ENCODE measurements at places on chromosomes 4 and X.

DNA sequence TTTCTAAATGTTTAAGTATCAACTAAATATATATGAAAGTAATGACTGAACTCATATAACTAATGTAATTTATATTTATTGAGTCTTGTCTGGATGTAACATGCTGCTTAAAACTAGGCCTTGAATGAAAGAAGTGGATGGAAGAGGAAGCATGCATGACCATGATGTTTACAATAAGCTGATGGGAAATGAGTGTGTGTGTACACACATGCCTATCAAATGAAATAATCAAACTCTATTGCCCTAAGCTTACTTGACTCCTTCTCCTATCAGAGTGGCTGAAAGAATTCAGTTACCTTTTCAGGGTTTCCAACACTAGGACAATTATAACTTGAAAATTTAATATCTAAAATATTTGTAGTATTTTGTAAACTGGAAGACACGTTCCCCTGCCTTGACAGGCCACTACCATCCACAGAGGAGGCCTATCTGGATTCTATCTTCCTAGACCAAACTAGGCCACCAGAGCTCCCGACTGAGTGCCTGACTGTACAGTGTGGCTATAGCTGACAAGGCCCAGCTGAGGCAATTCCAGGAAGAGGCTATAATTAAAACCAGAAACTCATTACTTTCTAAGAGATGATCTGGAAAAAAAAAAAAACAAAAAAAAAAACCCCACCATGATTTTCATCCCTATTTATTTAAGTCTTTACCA is 7.6 kb downstream of the ARSJ start:
- DNase-seq, result no peak

- no peak for DNase-seq
Observed at GRCh38 chr4:89067417-89067816, 10.4 kb upstream of the FAM13A start.

DNA sequence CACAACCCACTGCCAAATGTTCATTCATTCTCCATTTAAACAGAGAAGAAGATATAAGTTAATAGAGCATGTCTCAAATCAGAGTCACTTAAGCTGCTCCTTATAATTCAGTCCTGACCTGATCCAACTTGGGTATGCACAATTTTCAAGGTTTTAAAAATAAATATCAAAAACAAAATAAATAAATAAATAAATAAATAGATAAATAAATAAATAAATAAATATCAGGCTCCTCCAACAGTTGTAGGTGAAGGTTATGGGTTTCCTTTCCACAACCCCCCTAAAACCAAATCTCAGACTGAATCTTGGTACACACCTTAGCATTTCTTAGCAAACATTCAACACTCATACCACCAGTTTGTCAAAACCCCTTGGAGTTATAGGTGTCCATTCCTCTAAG is 204.4 kb downstream of the PARM1 start:
- DNase-seq, result no peak

GRCh38 chr4:186058253-186058979 is 10.5 kb upstream of the TLR3 start:
- no peak for DNase-seq

DNA sequence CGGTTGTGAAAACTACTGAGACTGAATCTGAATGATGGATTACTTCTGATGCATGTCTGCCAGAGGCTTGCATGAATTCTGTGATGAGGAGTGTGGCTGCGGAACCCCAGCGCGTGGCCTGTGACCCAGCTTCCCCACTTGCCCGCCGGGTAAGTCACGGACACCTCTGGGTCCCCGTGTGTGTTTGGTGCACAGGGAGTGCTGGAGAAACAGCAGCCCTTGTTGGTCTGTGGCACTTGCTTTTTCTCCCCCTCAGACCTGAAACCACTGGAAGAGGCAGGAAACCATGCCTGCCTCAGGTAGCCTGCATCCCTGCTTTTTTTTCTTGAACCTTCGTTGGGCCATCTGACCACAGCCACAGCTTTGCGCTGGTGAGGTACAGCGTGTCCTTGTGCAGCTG is 51.9 kb upstream of the TADA2B start:
- DNase-seq, result no peak

DNA sequence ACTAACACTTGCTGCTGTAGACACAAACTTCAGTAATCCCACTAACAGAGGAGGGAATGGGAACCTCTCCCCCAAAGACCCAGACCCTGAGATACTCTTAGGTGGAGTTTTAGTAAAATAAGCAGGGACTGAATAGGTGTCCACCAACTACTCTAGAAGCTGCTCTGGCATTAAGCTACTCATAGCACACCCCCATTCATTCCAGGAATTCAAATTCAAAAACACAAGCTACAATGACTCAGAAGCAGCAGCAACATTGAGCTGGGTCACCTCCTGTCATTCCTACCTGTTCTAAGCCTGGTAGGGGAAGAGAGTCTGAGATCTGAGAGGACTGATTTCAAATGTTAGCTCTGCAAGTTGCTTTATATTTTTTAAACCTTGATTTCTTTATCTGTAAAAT is 135.4 kb upstream of the FRMPD4 start:
- no peak for DNase-seq

DNA sequence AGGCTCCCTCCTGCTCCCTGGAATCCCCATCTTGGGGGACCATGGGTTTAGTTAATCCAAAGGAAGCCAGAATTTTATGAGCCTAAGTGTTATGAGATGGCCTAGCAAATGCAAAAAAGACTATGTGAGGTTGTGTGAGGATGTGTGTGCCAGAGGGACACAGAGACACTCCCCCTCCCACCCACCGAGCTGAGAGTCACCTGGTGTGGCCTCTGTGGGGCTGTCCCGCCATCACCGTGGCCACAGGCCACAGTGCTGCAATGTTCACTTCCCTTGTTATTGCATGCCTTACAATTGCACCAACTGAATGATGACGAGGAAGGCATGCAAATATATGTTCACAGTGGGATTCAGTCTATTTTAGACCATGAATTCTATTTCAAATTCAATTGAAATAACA is 601 bp upstream of the FGFBP2 start:
- DNase-seq, result peak; percentile 67

- DNase-seq, result no peak
Observed at GRCh38 chr4:136754810-136755530, 777.3 kb downstream of the PCDH18 start.

DNA sequence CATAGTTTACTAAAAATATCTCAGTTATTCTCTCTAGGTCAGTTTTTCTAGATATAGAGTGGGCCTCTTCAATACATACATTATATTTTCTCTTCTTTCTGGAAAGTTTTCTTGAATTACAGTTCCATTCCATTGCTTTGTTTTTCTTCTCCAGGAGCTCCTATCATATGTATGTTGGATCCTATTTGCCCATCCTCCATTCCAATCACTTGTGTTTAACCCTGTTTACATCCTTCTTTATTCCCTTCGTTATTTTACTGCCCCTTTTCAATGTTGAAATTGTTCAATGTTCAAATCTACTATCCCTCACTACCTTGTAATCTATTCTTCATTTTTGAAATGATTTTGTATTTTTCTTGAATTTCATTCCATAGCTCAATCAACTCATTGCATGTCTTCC is 97.4 kb downstream of the IRF2 start:
- no peak for DNase-seq

GRCh38 chr4:13876131-13876530 is 248.6 kb upstream of the BOD1L1 start:
- DNase-seq, result no peak

DNA sequence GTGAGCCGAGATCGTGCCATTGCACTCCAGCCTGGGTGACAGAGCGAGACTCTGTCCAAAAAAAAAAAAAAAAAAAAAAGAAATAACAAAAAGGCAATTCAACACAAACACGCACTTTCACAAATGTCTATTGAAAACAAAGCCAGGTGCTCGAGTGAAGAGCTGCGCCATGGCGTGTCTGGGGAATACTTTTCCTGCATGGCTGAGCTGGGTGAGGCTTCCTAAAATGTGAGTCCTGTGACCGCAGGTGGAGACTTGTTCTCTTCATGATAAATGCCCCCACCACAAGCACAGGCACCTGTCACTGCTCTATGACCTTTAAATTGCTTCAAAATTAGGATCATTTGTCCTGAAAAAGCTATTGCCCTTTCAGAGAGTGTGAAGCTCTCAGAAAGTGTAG is 4.0 kb upstream of the ABLIM2 start:
- DNase-seq, result no peak

DNA sequence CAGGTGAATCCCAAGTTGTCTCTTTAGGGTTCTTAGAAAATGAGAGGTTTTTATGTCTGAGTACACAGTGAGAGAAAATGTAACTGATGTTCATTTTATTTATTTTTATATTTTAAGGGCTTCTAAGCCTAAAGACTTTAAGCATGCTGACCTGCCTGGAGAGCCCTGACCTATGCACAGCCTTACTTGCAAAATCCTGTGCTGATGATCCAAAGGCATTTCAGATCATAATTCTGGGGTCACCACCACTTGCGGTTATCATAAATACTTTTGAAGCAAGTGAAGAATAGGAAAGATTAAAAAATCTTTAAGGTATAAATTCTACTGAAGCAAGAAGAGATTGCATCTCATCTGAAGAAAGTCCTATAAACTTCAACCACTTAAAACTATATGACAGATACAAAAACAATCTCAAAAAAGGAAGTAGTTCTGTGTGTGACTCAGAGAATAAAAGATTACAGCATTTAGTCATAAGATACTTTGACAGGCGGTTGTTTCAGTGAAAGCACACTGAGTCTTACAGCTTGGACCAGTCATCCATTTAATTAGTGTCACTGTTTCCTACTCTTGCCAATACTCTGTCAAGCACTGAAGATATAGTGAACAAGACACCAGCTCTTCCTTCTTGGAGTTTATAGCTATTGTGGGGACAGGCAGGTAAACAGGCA is 245.2 kb upstream of the DIPK2B start:
- DNase-seq, result no peak

DNA sequence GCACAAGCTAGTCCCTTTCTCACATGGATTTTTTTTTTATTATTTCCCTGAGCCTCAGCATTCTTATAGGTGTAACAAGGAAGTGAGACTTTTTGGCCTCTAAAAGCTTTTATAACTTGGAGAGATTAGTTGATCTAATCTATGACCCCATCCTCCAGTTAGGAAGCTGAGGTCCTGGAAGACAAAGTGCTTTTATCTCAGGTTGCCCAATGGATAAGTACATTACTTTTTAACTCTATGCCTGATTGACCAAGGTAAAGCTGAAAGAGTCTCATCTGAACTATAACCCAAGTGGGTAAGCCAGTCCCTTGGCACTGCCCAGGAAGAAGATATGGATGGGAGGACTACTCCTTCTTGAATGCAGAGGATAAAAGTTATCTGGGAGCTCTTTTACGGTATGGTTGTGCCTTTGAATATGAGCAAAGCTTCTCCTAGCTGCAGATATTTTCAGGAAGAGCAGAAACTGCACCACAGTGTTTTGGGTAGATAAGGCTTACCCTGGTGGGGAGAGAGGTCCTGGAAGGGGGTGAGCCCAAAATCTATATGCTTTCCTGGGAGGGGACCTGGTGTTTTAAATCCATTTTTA is 40.2 kb downstream of the VSIG4 start:
- DNase-seq, result no peak

DNA sequence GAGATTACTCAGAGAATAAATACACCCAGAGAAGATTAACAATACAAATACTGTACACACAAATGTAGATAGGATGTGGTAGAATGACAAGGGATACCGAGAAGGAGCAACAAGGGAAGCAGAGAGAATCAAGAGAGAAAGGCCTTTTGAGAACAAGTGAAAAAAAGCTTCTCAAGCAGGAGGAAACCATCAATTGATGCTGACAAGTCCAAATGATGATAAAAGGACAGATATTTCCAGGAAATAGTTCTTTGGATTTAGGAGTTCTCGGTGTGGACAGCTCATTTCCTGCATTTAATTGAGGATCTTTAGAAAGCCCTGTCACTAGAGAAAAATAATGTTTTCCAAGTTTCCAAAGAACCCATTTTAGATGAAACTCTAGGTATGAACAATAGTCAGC is 48.1 kb downstream of the NPY5R start:
- DNase-seq, result no peak

DNA sequence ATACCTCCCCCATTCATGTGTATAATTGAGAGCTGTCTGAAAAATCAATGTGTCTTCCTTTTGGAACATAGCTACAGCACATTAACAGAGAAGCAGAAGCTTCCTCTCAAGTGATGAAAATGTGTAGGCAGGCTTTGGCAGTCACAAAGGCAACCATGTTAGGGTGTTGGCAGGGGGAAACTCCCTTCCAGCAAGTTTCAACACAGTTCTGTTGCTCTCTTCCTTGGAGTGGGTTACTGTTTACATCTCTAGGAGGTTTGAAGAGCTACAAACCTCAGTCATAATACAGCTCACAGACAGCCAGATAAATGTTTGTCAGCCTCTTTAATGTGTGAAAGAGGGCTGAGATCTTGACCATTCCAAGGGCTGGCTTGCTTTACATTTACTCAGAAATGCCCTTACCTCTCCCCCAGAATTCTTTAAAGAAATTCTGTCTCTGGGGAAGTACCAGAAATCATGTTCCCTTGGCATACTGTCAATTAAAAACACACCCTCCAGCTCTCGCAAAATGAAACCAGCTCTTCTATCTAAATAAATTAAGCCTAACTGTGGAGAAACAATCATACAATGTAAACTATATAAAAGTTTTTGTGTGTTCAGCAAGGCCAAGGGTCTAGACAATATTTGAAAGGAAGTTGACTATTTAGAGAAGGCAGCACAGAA is 18.9 kb downstream of the ZBTB33 start:
- DNase-seq, result no peak

GRCh38 chr4:168522356-168522755 is 25.5 kb downstream of the PALLD start:
- no peak for DNase-seq

Measured in HL-60 (cell line).